T-helper 2 cell treated with Interferon-gamma antibody and Interleukin-4, amounts not matched to agents 5 μg/mL and 100 μg/mL, for 36 hours (primary cell): ENCODE measurements at places on chromosomes 6 and 20.

- DNase-seq: peak; percentile 19
These were observed 74.1 kb upstream of the TOX2 start for GRCh38 chr20:43840382-43841070.

GRCh38 chr6:3838992-3839867, 9.9 kb upstream of the FAM50B start:
- no peak for DNase-seq

GRCh38 chr20:47215653-47216397, 140.7 kb downstream of the ZMYND8 start:
- no peak for DNase-seq

GRCh38 chr20:24670341-24670872, 201.0 kb downstream of the SYNDIG1 start:
- DNase-seq: no peak

DNA sequence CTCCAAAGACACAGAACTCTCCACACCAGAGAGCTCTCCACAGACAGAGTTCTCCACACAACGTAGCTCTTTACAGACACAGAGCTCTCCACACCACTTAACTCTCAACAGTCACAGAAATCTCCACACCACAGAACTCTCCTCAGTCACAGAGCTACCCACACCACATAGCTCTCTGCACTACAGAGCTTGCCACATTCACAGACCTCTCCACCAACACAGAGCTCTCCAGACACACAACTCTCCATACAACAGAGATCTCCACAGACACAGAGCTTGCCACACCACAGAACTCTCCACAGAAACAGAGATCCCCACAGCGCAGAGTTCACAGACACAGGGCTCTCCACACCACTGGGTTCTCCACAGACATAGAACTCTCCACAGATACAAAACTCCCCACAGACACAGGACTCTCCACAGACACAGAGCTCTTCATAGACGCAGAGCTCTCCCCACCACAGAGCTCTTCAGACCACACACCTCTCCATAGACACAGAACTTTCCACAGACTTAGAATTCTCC, 52.5 kb downstream of the ERMARD start:
- no peak for DNase-seq

GRCh38 chr20:17898548-17898994, 70.0 kb downstream of the SNX5 start:
- peak; percentile 51 for DNase-seq
